Activated CD4-positive, alpha-beta T cell treated with anti-CD3 and anti-CD28 coated beads for 1 hour (primary cell): ENCODE measurements at places on chromosomes 7 and 10.

- DNase-seq = no peak
Measured at GRCh38 chr7:79282882-79283602, 170.4 kb downstream of the MAGI2 start.

- no peak for DNase-seq
Measured at GRCh38 chr10:71837098-71837827, 13.8 kb downstream of the PSAP start.

GRCh38 chr10:30756151-30756550 lies 126.6 kb upstream of the LYZL2 start:
- DNase-seq = no peak

GRCh38 chr10:86518781-86519180 lies 2.8 kb downstream of the WAPL start:
- no peak for DNase-seq

GRCh38 chr10:119849944-119850343 lies 22.7 kb downstream of the MCMBP start:
- no peak for DNase-seq

- DNase-seq = no peak
Measured at GRCh38 chr7:31853380-31853779, 166.4 kb downstream of the PPP1R17 start.
